ENCODE measurements at places on chromosomes 1 and 21.
A peak's percentile ranks its signal among the peaks of the same experiment; 100 is the strongest.

DNA sequence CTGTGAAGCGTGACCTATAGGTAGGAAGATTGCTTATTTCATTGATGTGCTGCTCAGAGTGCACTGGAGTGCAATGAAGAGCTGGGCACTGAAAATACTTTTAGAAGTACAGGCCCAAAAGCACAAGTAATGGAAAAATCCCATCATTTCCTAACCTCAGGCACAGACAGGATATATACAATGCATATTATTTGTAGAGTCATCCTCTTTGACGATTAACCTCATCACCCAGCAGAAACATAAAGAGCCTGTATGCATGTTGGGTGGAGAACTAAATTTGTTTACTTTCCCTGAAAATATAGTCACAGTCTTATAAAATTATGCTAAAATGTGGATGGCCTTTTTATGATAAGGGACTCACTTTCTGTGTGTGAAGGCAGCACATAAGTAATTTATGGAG lies 98.1 kb downstream of the TNNI3K start:
- DNase-seq, result no peak

DNA sequence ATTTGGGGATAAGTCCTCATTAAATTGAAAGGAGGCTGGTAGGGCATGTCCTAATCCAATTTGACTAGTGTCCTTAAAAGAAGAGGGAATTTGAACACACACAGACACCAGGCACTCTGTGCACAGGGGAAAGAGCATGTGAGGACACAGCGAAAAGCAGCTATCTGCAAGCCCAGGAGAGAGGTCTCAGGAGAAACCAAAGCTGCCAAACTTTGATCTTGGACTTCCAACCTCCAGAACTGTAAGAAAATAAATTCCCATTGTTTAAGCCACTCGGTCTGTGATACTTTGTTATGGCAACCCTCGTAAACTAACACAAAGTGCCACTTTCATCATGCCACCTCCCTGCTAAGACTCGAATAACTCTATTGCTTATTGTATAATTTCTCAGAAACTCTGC lies 13.8 kb downstream of the PLA2G4A start:
- no peak for DNase-seq

DNA sequence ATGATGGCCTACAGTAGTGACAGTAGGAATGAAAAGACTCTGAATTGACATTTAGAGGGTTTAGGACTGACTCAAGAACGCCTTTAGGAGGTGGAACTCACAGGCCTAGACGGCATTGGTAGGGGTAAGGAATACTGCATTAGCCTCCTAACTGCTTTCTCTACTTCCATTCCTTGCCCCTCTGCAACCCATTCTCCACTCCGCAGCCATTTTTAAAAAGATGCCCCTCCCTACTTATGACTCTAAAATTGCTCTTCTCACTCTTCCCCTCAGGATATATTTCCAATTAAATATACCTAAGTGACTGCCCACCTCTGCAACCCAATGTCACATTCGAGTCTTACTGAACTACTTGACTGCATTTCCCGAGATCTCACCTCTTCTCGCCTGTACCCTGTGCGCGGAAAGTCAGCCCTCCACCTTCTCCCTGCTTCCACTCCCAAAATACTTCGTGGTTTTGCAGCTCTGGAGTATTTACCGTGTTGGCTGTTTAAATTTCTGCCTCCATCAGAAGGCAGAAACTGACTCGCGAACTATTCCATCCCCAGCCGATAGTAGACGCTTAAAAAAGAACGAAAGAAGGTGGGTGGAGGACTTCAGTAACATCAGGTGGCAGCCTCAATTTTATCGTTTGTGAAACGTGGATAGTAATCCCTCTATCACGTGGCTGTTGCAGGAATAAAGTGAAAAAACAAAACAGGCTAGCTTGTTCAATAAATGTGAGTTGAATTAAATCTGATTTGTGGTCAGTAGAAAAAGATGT lies 1.1 kb upstream of the YBX1 start:
- DNase-seq, result no peak

GRCh38 chr1:231421546-231421970 lies 529 bp downstream of the EGLN1 start:
- no peak for DNase-seq

- no peak for DNase-seq
Observed at GRCh38 chr1:159937054-159937750, 8.2 kb downstream of the IGSF9 start.

DNA sequence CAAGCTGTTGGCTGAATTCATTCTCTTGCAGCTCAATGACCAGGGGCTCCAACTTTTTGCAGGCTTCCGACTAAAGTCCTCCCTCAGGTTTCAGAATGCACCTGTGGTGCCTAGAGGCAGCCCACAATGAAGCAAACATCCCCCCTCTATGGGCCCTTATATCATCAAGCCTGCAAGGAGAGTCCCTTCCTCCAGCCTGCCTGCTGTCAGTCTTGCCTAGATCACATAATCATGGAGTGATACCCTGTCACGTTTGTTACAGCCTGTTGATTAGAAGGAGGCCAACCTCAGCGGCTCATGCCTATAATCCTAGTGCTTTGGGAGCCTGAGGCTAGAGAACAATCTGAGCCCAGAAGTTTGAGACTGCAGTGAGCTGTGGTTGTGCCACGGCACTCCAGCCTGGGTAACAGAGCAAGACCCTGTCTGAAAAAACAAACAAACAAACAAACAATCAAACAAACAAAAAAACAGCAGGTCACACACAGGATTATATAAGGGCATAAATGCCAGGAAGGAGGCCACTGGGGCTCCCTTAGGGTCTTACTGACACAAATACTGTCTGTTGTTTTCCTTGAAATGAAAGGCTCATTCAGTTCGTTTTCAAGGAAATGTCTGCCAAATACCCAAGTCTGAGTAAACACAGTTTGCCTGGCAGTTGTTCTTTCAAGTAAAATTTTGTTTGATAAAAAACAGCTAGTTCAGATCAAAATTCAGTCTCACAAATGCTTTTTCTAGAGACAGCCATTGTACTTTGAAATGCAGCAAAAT lies 4.7 kb upstream of the SPRR3 start:
- DNase-seq, result no peak

DNA sequence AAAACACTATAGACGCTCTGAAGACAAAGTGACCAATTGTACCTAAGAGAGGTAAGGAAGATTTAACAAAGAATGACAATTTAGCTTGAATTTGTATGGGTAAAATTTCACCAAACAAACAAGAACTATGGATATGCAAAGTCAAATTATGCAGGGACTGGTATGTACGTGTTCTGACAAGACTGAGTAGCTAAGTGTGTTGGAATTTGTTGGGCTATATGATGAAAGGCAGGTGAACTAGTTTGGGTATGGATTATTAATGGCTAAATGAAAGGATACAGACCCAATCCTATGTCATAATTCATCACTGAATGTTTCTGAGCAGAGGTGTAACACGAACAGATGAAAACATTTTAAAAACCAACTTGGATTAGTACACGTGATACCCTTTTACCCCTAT lies 7.6 kb downstream of the DNTTIP2 start:
- DNase-seq, result no peak

DNA sequence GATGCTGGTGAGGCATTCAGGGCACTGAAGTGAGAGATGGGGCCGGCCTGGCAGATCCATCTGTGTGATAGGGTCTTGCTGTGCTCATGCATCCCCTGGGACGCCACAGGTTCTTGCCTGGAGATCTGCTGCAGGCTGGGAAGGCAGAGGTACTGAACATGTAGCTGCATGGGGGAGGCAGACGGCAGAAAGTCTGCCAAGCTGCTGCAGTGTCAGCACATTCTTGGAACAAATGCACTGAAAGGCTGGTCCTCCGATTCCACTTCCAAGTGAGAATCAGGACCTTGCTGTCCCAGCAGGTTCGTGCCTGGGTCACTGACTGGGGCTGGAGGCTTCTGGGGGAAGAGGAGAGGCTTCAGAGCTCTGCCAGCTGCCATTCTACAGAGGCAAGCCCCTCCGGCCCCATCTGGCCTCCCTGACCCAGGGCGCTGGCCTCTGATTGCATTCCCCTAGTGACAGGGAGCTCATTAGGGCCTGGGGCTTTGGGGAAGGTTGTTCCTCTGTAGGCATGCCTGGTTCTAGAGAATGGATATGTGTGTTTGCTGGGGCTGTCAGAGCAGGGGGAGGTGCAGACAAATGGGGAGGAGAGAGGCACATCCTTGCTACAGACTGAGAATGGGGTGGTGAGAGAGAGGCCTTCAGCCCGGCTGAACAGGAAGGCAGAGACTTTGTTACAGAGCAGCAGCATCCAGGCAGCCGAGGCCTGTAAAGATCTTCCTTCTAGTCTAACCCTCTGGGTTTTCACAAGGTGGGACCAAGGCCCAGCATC lies 174.0 kb downstream of the TRABD2B start:
- no peak for DNase-seq

GRCh38 chr1:202701200-202701599 lies 9.1 kb downstream of the SYT2 start:
- DNase-seq, result no peak

DNA sequence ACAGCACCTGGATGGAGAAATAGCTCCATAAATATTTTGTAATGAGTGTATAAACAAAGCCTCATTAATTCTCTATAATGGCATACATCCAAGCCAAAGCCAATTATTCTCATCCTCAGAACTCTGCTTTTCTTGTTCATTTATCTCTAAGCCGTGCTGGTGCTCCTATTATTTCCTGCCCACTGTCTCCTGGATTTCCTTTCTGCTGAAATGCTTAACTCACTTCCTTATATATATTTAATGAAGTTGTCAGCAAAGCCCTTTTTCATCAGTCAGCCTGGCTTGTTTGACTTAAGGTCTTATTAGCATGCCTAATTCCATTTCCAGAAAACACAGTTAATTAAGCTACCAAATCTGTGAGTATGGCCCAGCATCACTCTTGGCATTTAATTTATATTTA lies 93.4 kb downstream of the SLC25A24 start:
- no peak for DNase-seq

- DNase-seq, result no peak
Observed at GRCh38 chr21:44849616-44850130, 23.8 kb downstream of the PTTG1IP start.

DNA sequence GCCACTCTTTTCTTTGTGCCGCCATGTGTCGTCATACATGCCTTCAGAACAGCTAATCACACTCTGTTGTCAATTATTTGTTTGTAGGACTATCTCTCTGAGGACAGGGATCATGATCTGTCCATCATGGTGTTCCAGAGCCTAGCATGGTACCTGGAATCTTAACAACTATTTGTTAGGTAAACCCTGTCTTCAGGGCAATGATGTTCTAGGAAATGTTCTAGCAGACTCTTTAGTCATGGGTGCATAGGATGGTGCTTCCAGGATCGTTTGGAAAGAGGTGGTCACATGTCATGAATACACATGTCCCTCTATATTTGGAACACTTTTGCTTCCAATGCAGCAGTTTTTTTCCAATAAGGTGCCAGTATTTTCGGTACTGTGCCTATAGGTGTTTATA lies 18.2 kb upstream of the KIAA0040 start:
- DNase-seq, result no peak

DNA sequence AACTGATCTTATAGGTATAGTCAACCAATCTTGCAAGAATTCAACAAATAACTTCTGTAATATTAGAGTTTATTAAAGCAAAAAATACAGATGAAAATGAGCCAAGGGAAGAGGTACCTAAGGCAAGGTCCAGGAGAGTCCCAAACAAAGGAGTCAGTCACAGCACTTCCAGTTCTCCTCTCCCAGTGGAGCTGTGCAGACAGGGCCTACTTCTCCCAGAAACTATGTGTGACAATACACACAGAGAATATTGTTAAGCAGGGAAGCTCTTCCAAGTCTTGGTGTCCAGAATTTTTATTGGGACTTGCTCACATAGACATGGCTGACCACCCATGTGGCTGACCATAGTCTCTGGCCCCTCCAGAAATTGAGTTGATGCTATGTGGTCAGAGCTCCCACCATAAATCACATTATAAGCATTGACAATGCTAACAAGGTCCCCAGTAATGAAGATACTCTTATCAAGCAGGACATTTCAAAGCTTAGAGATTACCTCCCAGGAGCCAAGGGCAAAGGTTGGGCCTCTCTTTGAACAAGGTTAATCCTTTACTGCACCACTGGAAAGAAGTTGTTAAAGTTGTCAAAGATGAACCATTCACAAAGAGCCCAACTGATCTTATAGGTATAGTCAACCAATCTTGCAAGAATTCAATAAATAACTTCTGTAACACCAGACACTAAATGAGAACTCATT lies 3.5 kb upstream of the CD244 start:
- no peak for DNase-seq

GRCh38 chr1:98675282-98675681 lies 13.8 kb downstream of the SNX7 start:
- DNase-seq, result no peak

DNA sequence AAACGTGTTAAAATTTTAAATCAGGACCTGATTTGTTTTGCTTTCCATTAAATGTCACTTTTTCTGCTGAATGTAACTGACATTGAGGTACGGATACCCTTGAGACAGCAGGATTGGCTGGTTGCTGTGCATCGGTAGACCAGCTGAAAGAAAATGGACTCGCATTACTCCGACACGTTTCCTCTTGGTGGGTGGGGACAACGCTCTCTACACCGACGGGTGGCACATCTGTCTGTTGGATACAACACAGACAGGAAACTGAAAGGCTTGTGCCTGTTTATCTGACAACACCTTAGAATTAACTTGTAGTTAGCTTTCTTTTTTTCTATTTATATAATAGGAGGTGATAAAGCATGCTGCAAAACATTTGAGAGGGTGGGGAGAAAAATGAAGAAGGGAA lies 19.4 kb downstream of the PRPF38A start:
- DNase-seq, result no peak

- no peak for DNase-seq
Observed at GRCh38 chr1:62092110-62092509, 102.5 kb upstream of the L1TD1 start.

GRCh38 chr1:40341491-40342380 lies 24.6 kb upstream of the COL9A2 start:
- no peak for DNase-seq

- no peak for DNase-seq
Observed at GRCh38 chr1:165823552-165824268, 3.7 kb upstream of the UCK2 start.

DNA sequence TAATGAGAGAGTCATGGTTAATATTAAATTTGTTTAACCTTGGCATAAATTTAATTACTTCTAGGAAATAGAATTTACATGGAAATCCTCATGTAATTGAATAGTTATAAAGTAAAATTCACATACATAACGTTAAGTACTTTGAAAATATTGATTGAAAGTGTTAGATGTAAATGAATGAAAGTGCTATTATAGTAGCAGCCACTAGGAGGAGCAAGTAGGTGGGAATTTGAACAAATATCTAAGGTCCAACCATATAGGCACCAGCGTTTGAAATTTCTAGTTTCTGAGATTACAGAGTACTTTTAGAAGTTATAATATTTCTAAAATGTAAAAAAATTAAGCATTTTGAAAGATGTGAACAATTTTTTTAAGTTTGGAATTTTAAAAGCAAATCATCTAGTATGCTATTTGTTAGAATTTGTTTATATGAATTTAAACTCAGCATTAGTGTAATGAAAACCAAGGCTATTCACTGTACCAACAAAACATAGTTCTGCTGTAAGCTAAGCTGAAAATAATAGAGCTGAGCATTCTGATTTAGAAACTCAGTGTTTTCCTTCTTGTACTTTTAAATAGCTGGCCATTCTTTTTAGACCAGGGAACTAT lies 3.3 kb downstream of the B3GALT2 start:
- peak; percentile 49 for DNase-seq

- no peak for DNase-seq
Observed at GRCh38 chr1:30955448-30956015, 47.0 kb upstream of the SDC3 start.

- no peak for DNase-seq
Observed at GRCh38 chr1:177847843-177848242, 122.0 kb downstream of the SEC16B start.

Measured in NCI-H2081 treated with DMSO at 0.1 percent for 48 hours (cell line).